ENCODE measurements at places on chromosomes 5 and 9.
A peak's percentile ranks its signal among the peaks of the same experiment; 100 is the strongest.

GRCh38 chr9:133731876-133732638 lies 6.1 kb downstream of the SARDH start:
- peak; percentile 54 for DNase-seq

DNA sequence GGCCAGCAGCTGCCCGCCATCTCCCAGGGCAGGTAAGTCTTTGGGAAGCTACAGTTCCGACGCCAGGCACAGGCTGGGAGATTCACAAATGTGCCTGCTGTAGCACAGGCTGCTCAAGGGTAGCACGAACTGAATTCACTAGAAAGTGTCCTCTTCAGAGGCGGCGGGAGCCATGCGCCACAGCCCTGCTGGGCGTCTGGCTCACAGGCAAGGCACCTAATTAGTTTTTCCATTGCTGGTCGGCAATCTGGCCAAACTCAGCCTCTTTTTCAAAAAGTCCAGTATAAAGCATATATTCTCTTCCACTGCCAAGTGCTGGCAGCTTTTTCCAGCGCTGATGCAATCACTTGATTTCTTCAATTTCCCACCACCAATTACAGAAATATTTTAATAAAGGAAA lies 128.9 kb upstream of the RAPGEF1 start:
- DNase-seq = no peak

GRCh38 chr5:15794052-15794985 lies 294.3 kb downstream of the FBXL7 start:
- DNase-seq = no peak

DNA sequence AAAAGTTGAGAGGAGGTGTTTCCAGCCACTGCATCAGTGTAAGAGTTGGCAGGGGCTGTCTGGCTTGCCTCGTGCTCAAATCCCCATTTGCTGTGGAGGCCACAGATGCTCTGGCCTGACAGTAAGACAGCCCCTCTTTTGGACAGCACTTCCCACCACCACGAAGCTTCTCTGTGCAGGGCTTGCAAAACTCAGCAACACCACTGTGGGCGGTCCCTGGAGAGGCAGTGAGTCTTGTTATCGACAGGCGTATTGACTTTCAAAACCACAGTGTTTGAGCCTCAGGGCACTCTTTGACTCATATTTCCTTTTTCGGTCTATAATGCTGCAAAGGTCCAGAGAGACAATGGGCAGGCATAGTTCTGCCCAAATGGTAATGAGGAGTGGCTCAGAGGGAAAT lies 539.5 kb downstream of the EBF1 start:
- DNase-seq = peak; percentile 89

- DNase-seq = no peak
Measured at GRCh38 chr5:136998854-136999357, 500.2 kb downstream of the SPOCK1 start.
